ENCODE measurements at places on chromosomes 5 and 9.

- DNase-seq = no peak
Observed at GRCh38 chr5:143051244-143052058, 281.3 kb downstream of the ARHGAP26 start.

- no peak for DNase-seq
Observed at GRCh38 chr5:1437876-1438559, 7.2 kb downstream of the SLC6A3 start.

GRCh38 chr9:16561121-16561520, 309.3 kb downstream of the BNC2 start:
- DNase-seq = no peak

DNA sequence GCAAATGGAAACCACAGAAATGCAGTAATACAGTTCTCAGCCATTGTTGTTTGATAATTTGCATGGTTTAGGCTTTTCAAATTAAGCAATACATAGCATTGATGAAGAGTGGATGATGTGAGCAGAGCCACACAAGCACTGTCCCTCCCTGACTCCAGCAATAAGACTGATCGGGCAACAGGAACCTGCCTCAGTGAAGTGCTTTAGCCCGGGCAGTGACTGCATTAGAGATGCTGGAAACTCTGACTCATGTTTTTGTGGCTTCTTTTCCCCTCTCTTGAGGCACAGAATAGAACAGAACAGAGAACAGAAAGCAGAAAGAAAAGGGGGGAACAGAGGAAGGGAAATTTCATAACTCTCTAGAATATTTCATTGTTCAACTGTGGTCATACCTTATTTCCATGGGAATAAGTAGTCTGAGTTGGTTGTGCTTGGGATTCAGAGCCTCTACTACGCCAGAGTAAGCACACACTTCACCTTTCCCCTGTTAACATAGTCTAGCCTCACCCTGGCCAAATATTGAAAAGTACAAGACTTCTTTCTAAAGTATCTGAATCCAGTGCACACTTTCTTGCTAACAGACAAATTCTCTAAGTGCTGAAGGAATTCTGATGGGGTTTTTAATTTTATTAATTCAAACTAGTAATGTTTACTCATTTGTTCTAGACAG, 164.8 kb upstream of the VCAN start:
- no peak for DNase-seq

- DNase-seq = no peak
Observed at GRCh38 chr9:5719100-5719926, 90.4 kb downstream of the RIC1 start.

All from stimulated activated CD8-positive, alpha-beta memory T cell treated with anti-CD3 and anti-CD28 coated beads, Interleukin-7, amount 100 ng/mL, for 24 hours (primary cell).